ENCODE measurements at places on chromosomes 16 and 17. TPM values are rescaled to one million over a fixed set of nuclear protein-coding genes. Genes with fewer than 3 reads are reported as not detected.
A peak's percentile ranks its signal among the peaks of the same experiment; 100 is the strongest.

Gene OR2C1
- polyA plus RNA-seq: not detected

Gene SNX11
- 27.3 TPM for polyA plus RNA-seq

- no peak for DNase-seq
These were observed 42.5 kb downstream of the KCNJ12 start for GRCh38 chr17:21418446-21419298.

- DNase-seq: no peak
These were observed 159.2 kb downstream of the XYLT1 start for GRCh38 chr16:17311333-17312093.

- peak; percentile 28 for DNase-seq
These were observed 1.6 kb downstream of the MRM1 start for GRCh38 chr17:36602924-36603384.

DNA sequence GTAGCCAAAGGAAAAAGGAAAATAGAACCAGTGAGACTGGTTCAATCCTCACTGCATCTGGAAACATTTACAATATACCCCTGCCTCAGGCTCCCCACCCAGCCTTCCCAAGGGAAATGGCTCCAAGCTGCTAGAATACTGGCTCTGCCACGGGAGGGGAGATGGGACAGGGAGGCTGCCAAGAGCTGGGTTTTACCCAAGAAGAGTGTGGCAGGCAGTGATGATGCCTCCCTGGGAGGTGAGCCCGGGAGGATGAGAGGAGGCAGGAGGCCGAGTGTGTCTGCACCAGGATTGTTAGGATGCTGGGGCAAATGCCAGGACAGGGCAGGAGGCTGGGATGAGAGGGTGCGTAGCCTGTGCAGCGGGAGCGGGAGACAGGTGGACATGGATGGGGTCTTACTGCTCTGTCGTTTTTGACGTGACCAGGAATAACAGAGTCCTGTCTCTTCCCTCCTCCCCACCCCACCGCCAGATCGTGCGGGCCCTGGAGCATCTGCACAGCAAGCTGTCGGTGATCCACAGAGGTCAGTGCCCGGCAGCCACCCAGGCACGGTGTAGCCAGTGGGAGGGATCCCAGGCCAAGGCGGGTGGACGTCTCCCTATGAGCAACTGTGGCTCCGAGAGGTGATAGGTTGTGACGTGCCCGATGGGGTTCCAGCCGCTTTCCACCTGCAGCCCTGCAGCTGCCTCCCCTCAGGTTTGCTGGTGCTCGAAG lies 18.4 kb downstream of the MAP2K3 start:
- peak; percentile 81 for DNase-seq

DNA sequence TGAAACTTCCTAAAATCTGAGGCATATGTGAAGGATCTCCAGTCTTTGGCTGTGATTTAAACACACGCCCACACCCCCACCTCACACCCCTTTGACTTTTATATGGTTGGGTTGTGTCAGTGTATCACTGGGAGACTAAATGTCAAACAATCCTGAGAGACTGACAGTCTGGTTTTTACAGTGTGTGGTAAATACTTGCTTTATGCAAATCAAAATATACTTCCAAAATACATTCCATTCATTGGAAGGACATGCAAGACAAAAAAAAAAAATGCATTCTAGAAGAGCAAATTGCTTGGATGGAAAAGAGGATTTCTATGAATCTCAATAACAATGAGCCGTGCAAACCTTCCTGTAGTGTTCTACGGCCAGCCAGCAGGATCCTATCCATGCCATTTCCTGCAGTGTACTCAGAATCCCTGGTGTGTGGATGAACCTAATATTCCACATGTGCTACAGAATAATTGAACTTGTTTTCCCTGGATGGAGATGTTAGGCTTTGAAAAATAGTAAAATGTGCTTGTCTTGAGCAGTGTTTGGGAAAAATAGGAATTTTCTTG lies 602.1 kb upstream of the GOT2 start:
- DNase-seq: no peak

GRCh38 chr17:50064253-50065001 lies 8.5 kb downstream of the ITGA3 start:
- peak; percentile 75 for DNase-seq

- DNase-seq: no peak
These were observed 33.1 kb downstream of the CACNG3 start for GRCh38 chr16:24289166-24289700.

DNA sequence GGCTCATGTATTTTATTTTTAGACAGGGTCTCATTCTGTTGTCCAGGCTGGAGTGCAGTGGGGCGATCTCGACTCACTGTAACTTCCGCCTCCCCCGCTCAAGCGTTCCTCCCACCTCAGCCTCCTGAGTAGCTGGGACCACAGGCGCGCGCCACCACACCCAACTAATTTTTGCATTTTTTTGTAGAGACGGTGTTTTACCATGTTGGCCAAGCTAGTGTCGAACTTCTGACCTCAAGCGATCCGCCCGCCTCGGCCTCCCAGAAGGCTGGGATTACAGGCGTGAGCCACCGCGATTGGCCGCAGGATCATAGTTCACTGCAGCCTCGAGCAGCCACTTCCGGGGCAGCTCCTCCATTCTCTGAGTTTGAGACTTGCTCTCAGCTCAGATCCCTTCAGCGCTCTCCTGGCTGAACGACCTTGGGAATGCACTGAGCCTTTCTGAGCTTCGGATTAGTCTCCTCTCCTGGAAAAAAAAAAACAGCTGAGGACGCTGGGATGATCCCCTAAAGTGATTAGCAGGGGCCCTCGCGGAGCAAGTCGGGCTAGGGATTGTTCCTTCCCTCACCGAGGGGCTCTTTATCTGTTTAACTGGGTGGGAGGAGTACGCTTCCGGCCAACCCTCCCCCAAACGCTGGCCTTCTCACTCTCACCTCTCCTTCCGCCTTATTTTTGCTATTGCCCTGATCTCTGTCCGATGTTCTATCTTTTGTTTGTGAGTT lies 1.1 kb upstream of the PKMYT1 start:
- DNase-seq: no peak

DNA sequence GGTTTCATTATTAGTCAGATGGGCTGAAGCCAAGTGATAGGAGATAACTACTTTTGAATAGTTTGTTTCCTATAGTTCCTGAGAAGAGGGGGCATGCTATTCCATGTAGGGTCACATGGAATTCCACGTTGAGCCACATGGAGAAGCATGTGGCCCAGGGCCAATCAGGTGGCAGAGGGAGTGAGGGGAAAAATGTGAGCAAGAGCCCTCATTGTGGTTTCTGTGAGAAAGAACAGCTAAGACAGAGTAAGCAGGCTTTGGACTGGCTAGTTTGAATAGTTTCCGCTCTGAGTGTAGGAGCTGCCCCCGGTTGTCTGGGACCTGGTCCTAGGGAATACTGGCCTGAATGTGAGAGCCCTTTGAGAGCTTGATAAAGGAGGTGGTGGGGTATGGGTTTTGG lies 69.9 kb upstream of the CNTNAP4 start:
- DNase-seq: no peak

DNA sequence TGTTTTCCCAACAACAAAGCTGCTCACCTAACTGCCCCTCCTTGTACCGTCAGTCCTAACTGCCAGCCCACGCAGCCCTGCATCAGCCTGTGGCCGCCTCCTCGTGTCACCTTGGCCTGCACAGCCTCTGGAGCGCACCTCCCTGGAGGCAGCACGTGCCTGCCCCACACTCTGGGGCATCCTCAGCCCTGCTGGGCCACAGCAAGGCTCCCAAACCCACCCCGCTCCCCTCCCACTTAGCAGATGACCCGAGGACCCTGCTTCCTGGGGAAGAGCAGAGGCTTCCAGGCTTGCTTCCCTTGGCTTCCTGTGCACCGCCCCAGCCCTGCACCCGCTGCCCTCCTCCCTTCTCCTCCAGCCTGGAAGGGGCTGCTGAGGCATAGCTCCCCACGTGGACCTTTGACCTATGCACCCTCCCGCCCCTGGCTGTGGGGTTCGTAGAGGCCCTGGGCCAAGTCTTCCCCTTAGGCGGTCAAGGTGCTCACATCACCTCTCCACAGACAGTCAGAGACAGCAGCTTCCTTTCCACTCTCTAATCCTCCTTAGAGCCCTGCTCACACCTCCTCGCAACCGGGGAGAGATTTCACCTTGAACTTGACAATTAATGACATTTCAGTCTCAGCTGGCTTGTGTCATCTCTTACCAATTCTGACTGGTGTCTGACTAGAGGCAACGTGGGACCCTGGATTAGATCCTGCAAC lies 115.0 kb downstream of the MGAT5B start:
- DNase-seq: no peak

- peak; percentile 31 for DNase-seq
These were observed 11.8 kb upstream of the PECAM1 start for GRCh38 chr17:64402469-64402868.

DNA sequence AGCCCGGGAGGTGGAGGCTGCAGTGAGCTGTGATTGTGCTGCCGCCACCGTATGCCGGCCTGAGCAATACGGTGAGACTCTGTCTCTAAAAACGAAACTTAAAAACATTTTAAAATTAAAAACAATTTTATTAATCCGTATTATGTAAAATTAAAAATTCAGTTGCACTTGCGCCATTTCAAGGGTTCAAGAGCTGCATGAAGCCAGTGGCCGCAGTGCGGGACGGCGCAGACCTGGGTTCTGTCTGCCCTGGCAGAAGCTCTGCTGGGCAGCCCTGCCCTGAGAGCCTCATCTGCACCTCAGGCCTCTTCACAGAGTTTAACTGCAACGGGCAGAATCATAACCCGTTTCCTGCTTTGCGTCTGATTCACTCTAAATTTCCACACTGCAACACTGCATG lies 31.7 kb downstream of the TBC1D16 start:
- DNase-seq: no peak
